Endothelial cell of coronary artery (primary cell): ENCODE measurements at places on chromosomes 16 and 17. TPM values are rescaled to one million over a fixed set of nuclear protein-coding genes. Genes with fewer than 3 reads are reported as not detected.

The FOXN1 gene
- not detected in 2 replicates for total RNA-seq

The IL34 gene
- 0.63 and 0.75 TPM in 2 replicates for total RNA-seq

The KCNAB3 gene
- total RNA-seq: 0.19 and 0.27 TPM in 2 replicates

The KCNH6 gene
- not detected in 2 replicates for total RNA-seq

The TBX21 gene
- total RNA-seq: not detected in 2 replicates

The COL1A1 gene
- 1.2 and 725 TPM in 2 replicates for total RNA-seq

The SLC5A10 gene
- not detected in 2 replicates for total RNA-seq
